ENCODE measurements at places on chromosomes 3 and 15.

DNA sequence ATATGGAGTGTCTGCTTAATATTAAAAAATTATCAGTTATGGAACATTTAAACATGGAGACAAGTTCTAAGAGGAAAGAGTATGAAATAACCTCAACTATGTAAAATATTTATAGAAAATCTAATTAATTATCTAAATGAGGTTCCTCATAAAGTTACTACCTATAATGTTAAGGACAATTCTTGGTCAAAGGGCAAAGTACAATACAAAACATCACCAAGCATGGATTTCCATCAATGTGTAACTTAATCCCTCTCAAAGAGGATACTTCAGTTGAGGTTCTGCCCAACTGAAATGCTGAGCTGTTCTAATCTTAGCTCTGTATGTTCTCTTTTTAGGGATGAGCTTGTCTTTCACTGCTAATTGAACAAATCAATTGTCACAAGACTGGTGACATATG is 56.0 kb upstream of the CHRM5 start:
- no peak for DNase-seq

- DNase-seq: peak; percentile 5
Observed at GRCh38 chr3:37779289-37780152, 82.2 kb upstream of the CTDSPL start.

GRCh38 chr3:127479449-127479848 is 111.1 kb downstream of the TPRA1 start:
- DNase-seq: no peak

DNA sequence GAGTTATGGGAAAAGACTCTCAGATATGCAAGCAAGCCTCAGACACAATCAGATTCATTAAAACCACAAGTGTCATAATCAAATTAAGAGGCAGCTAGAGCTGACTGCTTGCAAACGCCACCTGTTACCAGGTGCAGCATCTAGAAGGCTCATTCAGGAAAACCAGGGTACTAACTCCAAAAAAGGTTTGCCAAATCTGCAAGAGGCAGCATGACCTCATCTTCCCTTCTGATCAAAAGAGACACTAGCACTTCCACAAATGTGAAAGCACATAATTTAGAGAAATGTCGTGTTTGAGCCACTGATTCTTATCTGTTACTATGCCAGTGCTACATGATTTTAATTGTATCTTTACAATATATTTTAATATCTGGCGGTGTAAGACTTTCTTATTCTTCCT is 123.3 kb upstream of the NANOGP8 start:
- no peak for DNase-seq

DNA sequence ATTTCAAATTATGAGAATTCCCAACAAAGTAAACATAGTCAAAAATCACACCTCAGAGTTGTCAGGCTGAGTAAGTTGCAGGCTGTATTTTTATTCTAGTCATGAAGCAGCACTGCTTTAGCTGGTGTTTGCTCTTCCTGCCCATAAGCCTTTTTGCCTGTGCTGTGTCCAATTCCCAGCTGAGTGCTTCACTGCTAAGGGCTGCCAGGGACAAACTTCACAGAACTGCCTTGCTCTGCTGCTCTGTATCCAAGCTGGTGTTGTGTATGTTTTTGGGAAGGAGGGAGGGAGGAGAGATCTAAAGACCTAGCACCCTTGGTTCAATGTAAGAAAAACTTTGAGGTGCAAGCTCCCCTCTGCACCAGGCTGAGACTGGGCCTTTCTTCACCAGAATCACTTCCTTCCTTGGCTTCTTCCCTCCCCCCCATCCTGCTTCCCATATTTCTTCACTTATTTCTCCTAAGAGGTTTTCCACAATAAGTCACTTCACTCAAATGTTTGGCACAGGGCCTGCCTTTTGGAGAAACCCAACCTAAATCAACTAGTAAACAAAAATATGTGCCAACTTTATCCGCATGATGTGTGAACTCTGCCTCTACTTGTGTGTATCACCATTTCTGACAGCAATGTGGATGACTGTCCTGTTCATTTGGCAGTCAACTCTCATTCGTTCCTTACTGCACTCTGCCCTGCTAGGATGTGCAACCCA is 156.1 kb downstream of the TBL1XR1 start:
- no peak for DNase-seq

DNA sequence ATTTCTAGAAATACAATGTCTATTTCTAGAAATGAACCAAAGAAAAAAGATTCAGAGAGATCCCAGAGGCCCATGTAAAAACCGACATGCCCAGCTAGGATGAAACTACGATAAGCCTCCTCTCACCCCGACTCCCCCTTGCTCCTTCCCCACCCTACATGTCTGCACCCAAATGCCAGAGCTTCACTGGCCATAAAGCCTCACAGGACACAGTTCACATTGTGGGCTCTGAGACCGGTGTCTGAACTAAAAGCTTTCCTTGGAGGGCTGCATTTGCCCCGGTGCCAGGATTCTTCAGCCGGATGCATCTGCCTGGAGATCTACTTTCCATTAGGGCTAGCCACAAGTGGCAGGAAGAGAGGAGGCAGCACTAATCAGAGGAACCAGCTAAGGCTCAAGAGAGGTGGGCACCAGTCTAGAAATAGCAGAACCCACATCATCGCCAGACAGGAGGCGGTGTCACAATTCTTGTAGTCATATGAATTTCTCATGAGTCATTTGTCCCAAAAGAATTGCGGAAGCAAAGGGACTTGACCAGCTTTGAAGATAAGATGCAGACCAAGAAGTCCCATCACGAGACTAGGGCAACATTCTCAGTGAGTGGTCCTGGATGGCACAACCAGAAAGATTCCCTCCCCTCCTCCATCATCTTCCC is 353.6 kb downstream of the NTRK3 start:
- DNase-seq: no peak

- DNase-seq: no peak
Observed at GRCh38 chr15:79593119-79593869, 161.2 kb downstream of the MINAR1 start.

- no peak for DNase-seq
Observed at GRCh38 chr3:142808103-142808917, 80.6 kb downstream of the PCOLCE2 start.

GRCh38 chr3:158830391-158830790 is 28.5 kb downstream of the MFSD1 start:
- DNase-seq: no peak

DNA sequence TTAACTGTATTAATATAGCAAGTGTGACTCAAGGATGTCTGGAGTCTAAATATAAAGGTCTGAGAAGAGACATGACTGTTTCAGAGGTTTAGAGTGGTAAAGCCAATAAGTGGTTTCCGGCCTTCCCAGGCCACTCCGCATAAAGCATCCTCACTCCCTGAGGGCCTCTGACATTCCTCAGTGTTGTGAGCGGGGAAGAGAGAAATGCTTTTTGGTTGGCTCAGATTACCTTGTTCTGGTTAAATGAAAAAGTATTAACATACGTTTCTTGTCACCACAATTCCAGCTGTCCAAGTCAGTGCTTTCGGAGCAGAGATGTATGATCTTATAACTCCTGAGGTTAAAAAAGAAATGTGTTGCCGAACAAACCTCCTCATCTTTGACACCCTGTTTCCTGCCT is 103.8 kb downstream of the RBMS3 start:
- no peak for DNase-seq

- DNase-seq: no peak
Observed at GRCh38 chr15:30791239-30792175, 112.2 kb upstream of the FAN1 start.

DNA sequence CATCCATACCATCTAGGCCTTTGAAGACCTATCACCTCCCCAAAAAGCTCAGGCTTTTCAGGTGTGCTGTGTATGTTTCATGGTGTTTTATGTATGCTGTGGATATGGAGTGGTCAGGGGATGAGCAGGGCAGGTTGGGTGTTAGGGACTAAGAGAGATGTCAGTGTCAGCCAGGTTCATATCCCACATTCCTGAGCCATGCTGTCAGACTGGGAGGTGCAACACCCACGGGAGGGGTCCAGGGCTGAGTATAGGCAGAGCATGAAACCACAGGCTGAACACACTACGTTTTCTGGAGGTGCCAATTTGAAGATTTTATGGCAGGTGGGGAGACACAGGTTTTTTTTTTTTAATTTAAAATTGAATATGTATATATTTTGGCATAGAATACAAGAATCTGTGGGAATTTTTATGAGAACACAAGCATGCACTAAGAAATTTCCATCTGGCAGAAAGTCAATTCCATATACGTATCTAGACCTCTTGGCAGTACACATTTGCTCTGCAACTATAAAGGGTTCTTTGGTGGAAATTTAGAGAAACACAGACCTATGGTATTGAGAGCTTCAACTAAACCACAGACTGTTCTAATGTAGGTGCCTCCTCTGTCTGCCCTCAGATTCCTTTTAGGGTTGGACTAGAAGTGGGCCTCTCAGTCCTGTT is 101.9 kb upstream of the RNU6-1 start:
- DNase-seq: no peak

DNA sequence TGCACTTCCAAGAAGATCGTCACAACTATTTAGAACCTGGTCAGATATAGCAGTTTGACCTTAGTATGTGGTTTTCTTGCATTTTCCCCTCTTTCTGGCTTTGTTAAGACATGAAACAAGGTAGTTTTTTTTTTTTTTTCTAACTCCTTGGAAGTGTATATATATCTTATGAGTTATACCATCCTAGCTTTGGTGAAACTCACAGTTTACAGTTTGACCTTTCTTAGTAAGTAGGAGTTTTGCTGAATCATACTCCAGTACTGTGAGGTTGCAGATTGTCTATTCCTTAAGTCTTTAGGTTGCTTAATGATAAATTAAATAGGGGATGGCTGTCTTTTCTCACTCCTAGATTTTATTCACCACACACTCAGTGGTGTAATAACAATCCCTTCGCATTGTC is 325.0 kb downstream of the RBMS3 start:
- no peak for DNase-seq

DNA sequence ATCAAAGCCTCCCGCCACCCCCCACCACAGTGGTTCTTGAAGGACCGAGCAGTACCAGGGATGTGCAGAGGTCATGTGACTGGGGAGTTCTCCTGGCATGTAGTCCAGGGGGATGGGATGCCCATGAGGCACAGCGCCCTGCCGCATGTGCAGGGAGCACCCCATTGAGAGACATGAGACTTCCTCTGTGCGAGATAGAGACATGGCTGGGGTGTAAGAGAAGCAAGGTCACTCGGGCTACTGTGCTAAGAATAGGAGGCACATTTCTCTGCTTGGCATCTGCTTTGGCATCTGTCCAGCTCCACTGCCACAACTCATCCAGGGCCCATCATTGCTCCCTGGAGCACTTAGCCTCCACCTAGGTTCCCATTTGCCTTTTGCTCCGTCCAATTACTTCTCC is 2.4 kb upstream of the CYP1A1 start:
- DNase-seq: no peak

GRCh38 chr3:11457135-11457534 is 184.9 kb downstream of the ATG7 start:
- DNase-seq: no peak

Measured in CD4-positive, alpha-beta T cell treated with Interleukin-6 for 4 hours (primary cell).